ENCODE measurements at places on chromosomes 6 and 20.

DNA sequence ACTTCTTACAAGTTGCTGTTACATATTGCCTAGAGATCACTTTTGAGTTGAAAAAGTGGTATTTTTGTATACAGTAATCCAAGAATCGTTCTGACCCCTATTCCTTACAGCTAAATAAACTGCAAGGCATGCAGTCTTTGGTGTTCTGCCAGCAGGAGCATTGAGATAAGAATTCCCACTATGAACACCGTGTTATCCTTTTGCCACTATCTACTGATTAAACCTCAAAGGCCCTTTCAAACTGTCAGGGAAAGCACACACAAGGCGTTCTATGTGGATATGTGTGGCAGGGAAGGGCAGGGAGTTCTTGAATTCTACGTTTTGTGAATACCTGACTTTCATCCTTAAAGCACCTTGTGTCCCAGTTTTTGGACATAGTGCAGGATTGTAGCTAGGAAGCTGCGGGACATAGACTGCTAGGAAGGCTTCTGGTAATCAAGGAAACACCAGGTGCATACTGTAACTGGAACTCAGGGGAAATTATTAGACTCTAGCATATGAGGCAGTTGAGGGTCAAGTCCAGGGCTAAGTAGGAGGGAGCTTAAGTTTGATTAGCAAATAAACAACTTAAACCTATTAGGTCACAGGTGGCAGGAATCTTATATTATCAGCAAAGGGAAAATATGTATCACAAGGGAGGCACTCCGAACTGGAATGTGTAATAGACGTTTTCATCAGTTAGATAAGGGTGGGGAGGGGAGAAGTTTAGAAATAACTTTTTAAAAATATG, 506.6 kb downstream of the RNF144B start:
- no peak for DNase-seq

DNA sequence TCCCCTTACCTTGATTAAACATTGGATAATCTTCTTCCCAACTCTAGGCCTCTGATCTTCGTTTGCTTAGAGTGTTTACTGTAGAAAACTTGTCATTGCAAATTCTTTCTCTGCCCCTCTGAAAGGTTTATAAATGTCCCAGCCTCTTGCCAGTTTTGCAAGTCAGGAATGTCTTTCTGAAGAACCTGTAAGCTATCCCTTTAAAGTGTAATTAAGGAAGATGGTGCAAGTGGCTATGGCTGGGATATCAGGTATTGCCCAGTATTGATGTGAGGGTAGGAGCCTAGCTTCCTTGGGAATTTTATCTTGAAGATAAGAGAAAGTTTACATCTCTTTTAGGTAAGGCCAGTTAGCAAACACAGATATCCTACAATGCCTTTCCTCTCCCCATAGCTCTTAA, 211.0 kb upstream of the RIMS1 start:
- DNase-seq: no peak

- no peak for DNase-seq
Observed at GRCh38 chr6:93235775-93236174, 183.6 kb downstream of the EPHA7 start.

GRCh38 chr6:157246048-157246630, 77.2 kb downstream of the TMEM242 start:
- peak; percentile 75 for DNase-seq

- DNase-seq: no peak
Observed at GRCh38 chr20:21083825-21084325, 22.3 kb downstream of the LINC00237 start.

GRCh38 chr6:30349421-30350177, 4.6 kb downstream of the RPP21 start:
- no peak for DNase-seq

DNA sequence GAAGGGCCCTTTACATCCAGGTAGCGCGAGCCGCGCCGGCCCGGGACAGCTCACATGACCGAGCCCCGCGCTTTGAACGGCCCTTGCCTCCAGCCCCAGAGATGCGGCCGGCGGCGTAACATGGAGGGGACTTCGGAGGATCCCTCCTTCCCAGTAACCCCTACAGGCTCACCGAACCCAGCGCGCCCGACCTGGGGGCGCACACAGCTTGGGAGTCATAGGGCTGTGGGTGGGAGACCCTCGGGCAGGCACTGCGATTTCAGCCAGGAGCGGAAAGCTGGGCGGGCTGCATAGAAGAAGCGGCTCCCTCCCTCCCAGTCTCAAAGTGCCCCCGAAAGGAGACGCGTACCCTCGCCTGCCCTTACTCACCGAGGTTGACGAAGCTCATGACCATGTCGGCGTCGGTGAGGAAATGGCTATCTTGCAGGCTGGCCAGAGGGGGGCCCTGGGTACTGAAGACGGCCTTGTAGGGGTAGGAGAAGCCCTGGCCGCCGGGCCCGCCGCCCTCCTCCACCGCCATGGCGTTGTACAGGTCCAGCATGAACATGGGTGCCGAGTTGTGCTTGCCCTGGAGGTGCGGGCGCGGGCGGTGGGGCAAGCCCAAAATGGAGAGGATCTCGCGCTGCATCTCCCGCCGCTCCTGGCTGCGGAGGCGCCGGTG, 975 bp downstream of the BMP7 start:
- DNase-seq: no peak

DNA sequence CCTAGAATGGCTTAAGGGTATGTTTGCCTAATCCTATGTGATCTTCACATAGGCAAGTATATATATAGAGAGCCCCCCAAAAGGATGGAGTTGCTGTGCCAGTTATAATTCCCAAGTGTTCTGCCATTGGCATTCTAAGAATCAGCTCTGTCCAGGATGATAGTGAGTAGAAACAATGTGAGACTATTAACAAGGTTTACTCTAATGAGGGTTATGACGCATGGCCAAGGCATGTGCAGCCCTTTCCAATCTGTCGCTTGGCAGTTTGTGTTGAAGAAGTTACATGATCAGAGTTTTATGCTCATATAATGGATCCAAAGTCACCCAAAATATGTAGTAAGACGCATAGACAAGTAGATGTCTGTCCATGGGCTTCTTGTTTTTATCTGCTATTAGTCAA, 33.6 kb downstream of the VGLL2 start:
- DNase-seq: no peak

DNA sequence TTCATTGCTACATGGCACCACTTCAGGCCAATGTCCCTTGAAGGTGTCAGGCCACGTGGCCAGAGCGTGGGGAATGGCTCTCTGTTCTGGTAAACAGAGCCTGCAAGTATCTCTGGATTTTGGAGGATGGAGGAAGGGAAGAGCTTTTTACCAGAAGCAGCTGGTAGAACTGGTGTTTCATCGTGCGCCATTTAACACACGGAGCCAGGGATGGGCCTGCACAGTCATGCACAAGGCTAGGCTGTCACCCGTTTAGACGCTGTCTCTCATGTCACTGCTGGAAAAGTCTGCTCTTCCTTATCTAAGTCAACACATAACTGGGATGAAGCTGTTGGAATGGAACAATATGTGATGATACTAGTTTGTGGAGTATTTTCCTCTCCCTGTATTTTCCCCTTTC, 123.9 kb downstream of the IBTK start:
- DNase-seq: no peak

DNA sequence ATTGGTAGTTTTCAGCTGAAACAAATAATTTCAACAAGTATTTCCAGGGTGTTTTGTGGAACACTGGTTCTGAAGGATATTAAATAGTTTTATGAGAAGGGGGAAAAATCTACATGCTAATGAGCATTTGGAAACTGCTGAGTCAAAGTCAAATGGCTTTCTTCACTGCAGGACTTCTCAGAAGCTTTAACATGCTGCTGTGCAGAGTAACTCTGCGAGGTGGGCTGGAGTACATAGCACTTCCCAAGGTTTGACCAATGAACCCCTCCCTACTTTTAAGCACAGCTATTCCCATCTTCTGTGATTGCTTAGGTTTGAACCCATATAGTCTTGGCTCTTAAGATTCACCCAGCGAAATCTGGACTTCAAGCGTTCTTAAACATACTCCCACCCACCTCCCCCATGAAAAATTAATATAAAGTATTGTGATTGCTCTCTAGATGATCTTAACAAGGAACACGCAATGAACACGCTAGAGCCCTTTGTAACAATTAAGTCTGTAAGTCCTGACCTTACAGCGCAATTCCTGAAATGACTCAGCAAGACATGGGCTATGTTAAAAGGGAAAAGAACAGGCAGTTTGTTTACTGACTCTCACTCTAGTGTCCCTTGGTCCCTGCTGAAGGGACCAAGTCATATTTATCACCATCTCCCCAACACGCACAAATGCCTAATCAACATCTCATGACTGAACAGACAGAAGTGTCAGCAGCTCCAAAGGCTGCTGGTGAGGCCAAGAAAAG, 105.2 kb downstream of the NFATC2 start:
- DNase-seq: no peak

DNA sequence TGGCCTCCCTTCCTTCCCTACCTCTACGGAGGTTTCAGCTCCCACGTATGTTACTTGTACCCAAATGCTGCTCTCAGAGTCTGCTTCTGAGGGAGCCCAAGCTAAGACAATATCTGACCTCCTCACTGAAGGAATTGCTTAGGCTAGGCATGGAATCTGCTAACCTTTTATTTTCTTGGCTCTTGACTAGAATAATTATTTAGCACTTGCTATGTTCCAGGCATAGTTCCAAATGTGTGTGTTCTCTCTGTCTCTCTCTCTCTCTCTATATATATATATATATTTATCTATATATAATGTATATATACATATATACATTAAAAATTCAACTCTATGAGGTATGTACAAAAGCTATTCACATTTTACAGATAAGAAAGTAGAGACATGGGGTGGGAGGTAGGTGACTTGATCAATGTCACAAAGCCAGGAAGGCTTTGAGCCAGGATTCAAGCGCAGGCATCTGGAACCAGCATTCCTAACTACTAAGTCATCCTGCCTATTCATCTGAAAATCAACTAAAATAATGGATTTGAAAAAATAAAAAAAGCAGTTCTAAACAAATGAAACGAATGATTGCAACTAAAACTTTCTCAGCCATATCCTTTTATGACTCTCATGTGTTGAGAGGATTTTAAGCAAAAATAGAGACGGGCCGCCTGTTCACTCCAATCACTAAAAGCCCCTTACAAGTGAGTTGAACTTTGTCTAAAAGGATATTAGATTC, 189.7 kb upstream of the JAG1 start:
- peak; percentile 81 for DNase-seq

- no peak for DNase-seq
Observed at GRCh38 chr6:141307309-141307998, 825.3 kb upstream of the GJE1 start.

GRCh38 chr6:111990214-111990613, 63.7 kb upstream of the CCN6 start:
- DNase-seq: no peak

GRCh38 chr6:140178520-140178919, 804.1 kb upstream of the CITED2 start:
- DNase-seq: peak; percentile 86

- DNase-seq: no peak
Observed at GRCh38 chr20:42399802-42400201, 781.6 kb upstream of the CHD6 start.

DNA sequence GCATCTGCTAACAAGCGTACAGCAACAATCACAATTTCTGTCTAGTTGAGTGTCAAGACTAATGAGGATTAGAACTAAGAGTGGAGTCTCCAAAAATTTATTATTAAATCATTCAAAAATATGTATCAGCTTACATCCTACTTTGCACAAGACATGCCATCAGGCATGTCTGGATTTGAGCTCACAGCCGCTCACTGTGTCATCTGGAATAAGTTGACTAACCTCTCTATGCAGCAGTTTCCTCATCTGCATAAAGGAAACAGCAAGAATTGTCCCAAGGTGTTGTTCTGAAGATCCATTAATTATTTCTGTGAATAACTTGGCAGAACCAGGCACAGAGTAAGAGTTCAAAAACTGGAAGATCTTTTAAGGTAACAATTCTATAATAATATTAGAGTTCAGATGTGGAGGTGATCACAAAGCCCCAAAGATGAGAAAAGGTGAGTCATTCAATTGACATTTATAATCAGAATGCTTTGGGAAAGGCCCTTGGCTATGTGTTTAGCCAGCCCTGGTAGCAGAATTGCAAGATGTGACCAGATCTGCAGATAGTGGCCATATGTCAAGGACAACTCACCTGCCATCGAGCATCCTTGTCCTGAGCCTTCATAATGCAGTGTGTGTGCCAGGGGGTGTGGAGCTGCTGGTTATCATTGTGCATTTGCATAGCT, 264.0 kb downstream of the FOXA2 start:
- DNase-seq: no peak

DNA sequence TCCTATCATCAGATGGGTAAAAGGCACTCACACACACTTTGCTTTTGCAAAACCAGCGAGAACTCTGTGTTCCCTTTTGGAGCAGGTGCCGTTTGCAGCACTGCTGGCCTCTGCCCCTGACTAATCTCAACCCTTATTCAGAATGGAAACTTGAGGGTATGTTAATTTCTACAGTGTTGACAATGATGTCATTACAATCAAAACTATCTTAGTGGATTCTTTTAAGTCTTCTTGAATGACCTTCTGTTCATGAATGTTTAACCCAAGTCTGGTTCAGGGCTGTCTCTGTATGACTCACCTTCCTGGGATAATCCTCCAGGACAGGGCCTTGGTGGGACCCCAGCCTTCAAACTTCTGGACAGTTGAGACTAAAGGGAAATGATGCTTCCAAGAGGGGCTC, 197.9 kb downstream of the CDH4 start:
- no peak for DNase-seq

- no peak for DNase-seq
Observed at GRCh38 chr6:38580030-38580429, 59.7 kb downstream of the BTBD9 start.

GRCh38 chr20:35306931-35307517, 14.8 kb upstream of the FAM83C start:
- DNase-seq: peak; percentile 71

- peak; percentile 69 for DNase-seq
Observed at GRCh38 chr20:7775072-7775471, 165.2 kb downstream of the HAO1 start.

DNA sequence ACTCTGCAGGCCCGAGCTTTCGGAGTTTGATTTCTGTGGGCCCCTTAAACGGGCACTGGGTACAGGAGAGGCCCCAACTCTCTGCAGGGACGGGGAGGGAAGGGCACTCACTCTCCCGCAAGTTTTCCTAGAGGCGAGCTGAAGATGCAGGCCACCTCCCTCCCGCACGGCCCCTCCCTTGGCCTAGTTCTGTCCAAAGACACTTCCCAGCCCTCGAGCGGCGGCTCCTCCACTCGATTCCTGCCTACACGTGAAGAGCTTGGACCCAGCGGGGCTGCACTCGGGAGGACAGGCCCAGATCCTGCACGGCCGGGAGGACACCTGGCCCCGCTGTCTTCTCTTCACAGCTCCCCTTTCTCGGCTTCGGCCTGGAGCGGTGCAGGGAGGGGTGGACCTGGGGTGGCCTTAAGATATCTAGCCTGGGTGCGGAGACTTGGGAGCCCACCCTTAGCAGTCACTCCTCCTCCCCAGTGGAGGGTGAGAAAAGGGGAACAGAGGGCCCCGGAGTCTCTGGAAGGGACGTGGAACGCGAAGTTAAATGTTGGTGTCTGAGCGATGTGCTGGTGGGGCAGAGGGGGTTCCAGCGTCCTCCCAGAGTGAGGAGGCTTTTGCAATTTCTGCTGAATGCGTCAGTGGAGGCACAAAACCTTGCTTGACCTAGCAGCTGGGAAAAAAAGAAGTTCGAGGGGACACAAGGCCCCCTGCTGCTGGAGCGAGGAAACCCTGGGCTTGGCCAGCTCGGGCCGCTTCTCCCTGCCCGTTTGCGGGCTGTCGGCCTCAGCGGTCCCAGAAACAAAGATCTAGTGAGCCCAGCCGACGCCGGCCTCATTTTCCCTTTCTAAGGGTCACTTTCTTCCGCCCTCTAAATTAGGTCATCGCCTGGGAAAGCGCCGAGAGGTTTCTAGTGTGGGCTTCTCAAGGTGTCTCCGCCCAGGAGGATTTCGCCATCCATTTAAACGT, 4.9 kb downstream of the OLIG3 start:
- DNase-seq: no peak

All from AG10803 (cell line).